ENCODE measurements at places on chromosomes 2 and 18.

DNA sequence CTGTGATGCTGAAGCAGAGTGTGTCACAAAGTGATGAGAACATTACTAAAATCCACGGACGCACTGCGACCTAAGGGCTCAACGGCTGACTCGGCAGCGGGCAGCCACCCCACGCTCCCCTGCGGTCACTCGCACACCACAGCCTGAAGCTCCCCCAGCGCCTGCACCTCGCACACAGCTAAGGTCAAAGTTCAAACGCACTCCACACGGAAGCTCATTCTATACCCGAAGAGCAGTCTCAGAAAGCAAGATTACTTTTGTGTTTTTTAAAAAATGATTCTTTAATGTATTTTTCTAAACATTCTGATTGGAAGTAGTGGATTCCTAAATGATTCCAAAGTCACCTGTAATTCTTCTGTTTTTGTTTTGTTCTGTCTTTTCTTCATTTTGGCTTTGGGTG, 21.7 kb downstream of the ASPRV1 start:
- DNase-seq, result no peak

GRCh38 chr2:143529118-143529720, 400.0 kb downstream of the ARHGAP15 start:
- no peak for DNase-seq

DNA sequence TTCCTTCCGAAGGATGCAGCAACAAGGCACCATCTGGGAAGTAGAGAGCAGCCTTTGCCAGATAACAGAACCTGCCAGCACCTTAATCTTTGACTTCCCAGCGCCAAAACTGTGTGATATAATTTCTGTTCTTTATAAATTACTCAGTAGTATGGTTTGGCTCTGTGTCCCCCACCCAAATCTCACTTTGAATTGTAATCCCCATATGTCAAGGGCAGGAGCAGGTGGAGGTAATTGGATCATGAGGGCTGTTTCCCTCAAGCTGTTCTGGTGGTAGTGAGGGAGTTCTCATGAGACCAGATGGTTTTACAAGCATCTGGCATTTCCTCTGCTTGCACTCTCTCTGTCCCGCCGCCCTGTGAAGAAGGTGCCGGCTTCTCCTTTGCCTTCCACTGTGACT, 899.9 kb downstream of the TRIB2 start:
- peak; percentile 11 for DNase-seq

- no peak for DNase-seq
Observed at GRCh38 chr18:12862467-12862866, 21.6 kb downstream of the PTPN2 start.

DNA sequence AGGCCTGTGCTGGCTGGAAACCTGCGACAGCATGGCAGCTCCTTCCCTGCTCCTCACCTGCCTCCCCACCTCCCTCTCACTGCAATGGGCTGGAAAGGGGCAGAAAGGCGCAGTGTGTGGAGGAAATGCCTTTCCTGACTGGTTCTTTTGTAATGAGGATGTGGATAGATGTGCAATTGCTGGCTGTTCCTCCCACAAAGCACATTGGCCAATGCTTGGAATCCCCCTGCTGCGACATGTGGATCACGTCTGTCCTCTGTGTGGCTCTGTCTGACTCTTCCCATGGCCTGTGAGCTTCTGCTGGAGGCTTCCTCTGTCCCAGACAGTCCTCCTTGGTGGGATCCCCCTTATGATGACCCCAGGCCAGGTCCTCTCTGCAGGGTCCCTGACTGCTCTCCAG, 172.5 kb downstream of the NCK2 start:
- no peak for DNase-seq

- DNase-seq, result no peak
Observed at GRCh38 chr2:5524551-5524950, 167.6 kb upstream of the SOX11 start.

DNA sequence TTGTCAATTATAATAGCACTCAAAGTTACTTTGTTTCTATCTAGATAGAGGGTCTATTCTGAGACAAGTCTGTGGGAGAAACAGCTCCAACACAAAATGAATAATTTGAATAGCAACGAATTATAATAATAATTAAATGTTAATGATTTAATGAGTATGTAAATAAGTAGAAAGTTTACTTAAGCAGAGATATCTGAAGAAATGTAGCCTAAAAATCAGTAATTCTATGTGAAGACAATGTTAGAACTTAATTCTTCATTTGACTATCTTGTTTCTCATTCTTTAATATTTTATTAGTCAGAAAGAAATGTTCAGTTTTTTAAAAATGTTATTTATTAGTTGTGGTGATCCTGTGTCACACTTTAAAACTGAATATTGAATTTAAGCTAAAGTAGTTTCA, 161.2 kb downstream of the PLEKHA3 start:
- no peak for DNase-seq

DNA sequence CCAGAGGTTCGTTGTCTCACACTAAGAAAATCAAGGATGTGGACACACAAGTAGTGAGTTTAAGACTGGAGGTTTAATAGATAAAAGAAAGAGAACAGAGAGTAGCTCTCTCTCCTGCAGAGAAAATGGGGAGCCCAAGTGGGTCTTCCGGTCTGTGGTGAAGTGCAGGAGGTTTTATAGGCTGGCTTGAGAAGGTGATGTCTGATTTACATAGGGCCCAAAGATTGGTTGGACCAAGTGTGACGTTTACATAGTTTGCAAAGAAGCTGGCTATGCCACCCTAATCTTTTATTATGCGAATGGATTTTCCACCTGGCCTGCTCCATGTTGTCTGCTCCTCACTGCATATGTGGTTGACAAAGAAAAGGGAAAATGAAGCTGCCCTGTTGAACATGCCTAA, 430.4 kb upstream of the TRIB2 start:
- no peak for DNase-seq

DNA sequence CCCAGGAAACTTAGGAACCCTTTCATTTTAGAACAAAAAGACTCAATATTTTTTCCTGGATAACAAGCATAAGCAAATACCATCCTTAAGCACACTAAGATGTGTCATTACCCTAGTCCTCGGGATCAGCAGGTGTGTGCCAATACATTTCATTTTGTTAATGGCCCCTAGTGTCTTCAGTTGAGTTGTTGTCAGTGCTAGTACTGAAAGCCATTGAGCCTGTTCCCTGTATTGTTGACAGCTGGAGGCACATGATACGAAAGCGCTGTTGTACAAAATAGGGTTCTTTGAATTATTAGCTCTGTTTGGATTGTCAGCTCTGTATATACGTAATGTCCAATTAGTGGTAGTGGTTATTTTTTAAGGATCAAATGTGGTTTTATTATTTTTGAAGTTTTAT, 29.5 kb downstream of the VAPA start:
- no peak for DNase-seq

- DNase-seq, result no peak
Observed at GRCh38 chr2:6354546-6354945, 511.2 kb downstream of the CMPK2 start.

DNA sequence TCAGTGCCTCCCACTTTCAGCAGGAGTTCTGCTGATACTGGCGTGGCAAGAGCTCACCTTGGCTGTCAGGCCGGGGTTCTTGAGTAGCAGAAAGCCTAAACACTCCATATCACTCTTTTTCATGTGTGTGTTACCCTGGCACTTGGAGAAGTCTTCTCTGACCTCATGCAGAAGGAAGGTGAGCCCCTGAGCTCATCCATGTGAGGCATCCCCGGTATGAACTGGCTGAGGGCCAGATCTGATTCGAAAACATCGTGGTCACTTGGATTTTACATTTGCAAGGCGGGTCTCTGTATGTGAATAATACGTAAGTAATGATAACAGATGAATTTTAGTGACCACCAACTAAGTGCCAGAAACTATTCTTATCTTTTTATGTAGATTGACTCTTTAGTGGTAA, 93.6 kb downstream of the RAPGEF4 start:
- DNase-seq, result no peak

DNA sequence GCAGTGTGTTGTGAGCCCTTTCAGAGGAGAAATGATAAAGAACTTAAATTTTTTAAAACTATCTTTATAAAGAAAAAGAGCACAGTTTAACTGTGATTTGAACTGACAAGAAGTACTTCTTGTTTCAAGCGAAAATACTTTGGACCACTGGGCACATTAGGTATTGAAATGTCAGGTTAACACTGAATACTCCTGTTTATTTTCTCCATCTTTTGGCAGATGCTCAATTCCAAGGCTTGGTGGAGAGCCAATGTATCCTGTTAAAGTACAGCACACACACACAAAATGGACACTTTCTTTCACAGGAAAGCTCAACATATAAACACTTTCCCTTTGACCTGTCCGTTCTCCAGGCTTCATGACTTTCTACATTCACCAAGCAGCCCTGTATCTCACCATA, 32.6 kb upstream of the SP3 start:
- DNase-seq, result no peak
